Activated naive CD4-positive, alpha-beta T cell treated with anti-CD3 and anti-CD28 coated beads, Interleukin-2, amount 50 U/mL, for 72 hours (primary cell): ENCODE measurements at places on chromosomes 12 and 14.

GRCh38 chr14:104978746-104979691 is 845 bp upstream of the AHNAK2 start:
- DNase-seq = no peak

GRCh38 chr14:70700955-70701585 is 59.4 kb downstream of the TTC9 start:
- DNase-seq = no peak

DNA sequence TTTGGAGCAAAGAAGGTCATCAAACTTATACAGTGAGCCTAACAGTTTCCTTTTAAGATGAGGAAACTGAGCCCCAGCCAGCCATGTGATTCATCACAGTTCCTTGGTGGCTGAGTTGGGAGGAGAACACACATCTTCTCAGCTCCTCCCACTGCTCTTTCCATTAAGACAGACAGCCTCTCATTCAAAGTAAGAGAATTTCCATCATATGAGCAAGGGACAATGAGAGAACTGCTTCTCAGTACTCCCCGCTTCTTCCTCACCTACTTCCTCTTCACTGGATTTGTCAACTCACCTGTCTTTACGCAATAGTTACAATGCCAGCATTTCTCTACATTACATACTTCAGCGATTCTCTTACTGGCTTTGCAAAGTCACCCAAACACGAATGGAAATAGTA is 2.2 kb downstream of the IFNG start:
- no peak for DNase-seq

DNA sequence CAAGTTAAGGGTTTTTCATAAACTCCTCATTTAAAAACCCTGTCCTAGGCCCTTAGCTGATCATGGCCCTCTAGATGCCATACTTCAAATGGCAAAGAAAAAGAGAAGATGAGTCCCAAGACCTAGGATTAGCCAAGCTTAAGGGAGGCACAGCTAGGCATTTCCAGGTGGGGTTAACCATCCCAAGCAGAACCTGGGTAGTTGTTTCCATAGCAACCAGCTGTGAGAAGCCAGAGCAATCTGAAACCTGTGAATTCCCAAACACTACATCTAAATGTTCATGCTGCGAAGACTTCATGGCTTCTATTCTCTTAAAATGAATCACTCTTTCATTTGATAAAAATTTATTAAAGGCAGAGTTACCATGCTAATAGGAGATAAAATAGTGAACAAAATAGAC is 372.9 kb downstream of the C12orf50 start:
- no peak for DNase-seq

GRCh38 chr12:60070552-60070951 is 474.7 kb downstream of the SLC16A7 start:
- DNase-seq = no peak

DNA sequence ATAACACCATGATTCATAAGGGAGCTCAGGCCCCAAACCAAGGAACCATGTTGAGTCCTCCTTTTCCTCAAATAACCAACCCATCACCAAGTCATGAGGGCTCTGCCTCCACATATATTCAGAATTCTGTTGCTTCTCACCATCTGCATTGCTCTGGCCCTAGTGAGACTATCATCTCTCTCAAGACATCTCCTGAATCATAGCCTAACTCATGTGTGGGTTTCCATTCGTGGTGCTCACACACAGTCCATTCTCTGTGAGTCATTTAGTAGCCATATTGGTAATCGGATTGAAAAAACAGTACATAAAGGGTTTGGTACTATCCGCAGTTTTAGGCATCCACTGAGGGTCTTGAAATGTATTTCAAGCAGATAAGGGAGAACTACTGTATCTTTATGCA is 5.1 kb upstream of the SLC38A2 start:
- DNase-seq = peak; percentile 29

DNA sequence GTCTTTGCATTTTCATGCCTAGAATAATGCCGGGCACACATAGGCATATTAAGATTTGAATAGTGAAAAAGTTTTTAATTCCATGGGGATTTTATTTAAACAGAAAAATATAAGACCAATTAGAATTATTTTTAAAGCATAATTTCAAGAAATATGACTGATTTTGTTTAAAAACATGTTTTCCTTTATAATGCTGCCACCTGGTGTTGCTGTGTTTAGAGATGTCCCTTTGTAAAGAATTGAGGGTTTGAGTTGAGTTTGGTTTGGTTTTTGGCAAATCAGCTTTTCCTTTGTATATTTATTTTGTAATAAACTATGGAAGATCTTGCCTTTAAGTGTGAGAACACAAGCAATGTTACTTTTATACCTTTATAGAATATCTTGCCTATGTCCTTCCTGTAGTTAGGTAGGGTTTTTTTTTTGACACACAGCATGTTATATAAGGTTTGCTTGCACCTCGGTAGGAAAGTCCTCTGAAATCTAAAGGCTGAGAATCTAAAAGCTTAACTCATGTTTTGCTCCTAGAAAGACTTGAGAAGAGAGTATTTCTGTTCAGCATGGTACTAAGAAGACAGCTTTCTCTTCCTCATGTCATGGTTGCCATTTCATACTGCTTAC is 31.4 kb upstream of the SNAPC1 start:
- DNase-seq = no peak

DNA sequence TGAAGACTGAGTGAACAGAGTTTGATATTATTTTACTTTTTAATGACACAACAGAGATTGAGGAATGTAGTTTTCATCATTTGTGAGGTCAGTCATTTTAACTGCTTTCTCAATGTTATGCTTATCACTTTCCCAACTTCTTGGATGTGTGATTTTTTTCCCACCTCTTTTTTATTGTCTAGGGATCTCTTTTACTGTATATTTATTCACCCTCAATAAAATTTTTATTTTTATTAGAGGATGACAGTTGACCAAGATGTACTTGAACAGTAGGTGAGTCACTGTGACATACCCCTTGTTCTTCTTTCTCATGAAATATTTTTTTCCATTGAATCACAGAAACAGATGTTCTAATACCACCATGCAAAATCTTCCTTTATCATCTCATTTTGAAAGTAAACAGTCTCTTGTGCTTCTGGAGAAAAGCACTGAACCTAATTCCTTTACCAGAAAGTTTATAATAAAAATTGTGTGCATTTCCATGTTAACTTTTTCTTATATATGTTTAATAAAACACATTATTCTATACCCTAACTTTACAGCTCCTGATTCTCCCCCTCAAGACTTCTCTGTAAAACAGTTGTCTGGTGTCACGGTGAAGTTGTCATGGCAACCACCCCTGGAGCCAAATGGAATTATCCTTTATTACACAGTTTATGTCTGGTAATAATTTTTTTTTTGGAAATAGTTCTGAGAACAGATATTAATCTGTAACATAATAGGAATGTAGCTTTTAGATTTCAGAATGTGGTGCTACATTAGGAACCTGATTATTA is 65.9 kb downstream of the PTPRQ start:
- no peak for DNase-seq

- DNase-seq = no peak
Observed at GRCh38 chr14:65433646-65434045, 21.1 kb downstream of the FUT8 start.

GRCh38 chr12:24360907-24361306 is 411.4 kb upstream of the SOX5 start:
- DNase-seq = no peak

GRCh38 chr12:80187660-80188090 is 88.3 kb downstream of the OTOGL start:
- no peak for DNase-seq

GRCh38 chr12:111409780-111410430 is 4.2 kb downstream of the SH2B3 start:
- DNase-seq = no peak

- DNase-seq = no peak
Observed at GRCh38 chr12:11703378-11703777, 53.9 kb downstream of the ETV6 start.

GRCh38 chr12:129862561-129863175 is 41.2 kb downstream of the TMEM132D start:
- no peak for DNase-seq

- DNase-seq = no peak
Observed at GRCh38 chr14:54337314-54337713, 59.5 kb upstream of the CDKN3 start.

- DNase-seq = no peak
Observed at GRCh38 chr14:68477461-68478085, 315.3 kb downstream of the ZFP36L1 start.

DNA sequence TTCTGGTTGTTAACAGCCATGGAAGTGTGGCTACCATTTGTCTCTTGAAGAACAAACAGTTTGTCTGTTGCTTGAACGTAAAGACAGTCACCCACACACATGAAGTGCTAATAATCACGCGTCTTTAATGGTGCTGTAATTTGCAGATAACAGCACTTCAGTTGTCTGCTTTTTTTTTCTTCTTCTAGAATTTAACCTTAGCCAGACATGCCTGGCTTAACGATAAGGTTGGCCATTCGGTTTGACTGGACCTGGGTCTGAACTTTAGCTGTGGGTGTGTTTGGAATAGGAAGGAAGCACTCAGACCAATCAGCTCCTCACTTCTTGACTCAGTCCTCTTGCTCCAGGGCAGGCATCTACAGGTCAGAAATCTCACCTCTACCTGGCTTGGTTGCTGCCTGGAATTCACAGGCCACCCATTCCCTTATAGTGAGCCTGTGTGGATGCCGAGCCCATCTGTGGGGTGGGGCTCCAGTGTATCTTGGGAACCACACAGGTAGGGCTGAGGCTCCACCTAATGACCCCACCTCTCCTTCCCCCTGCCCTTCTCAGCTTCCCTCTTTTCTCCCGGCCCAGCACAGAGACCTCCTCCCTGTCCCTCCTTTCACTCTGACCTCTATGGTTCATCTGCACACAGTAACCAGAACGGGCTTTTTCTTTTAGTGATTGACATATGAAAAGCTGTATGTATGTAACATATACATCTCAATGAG is 246.4 kb upstream of the PWP1 start:
- no peak for DNase-seq

- DNase-seq = peak; percentile 18
Observed at GRCh38 chr14:99058542-99058941, 213.5 kb downstream of the BCL11B start.

DNA sequence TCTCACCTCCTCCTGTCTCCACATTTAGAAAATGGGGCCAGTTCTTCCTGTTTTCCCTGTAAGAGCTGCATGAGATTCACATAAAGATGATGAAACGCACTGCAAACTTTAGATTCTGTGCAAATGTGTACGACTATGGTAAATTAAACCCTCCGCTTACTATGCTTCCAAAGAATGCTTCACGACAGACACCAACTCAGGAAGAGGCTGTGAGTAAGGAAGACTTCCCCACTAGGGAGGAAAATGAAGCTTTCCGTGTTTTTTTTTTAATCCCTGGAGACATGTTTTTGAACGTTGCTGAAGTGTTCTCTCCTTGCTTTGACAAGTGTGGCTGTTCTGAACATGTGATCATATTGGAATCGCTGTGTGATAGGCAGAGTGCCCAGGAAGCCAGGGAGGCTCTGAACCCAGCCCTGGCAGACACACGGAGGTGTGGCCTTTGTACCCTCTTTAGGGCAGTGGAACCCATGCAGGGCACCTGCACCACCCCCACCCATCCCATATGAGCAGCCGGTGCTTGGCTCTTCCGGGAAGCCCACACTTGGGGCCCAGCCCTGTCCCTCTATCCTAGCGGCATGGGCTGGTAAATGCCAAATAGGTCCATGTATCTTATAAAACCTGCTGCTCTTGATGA is 7.5 kb upstream of the SYNE3 start:
- DNase-seq = peak; percentile 39

GRCh38 chr12:31004666-31005065 is 69.0 kb upstream of the DDX11 start:
- no peak for DNase-seq

GRCh38 chr14:21505012-21505553 is 6.1 kb downstream of the METTL3 start:
- DNase-seq = no peak
